ENCODE measurements at places on chromosomes 4 and X.

DNA sequence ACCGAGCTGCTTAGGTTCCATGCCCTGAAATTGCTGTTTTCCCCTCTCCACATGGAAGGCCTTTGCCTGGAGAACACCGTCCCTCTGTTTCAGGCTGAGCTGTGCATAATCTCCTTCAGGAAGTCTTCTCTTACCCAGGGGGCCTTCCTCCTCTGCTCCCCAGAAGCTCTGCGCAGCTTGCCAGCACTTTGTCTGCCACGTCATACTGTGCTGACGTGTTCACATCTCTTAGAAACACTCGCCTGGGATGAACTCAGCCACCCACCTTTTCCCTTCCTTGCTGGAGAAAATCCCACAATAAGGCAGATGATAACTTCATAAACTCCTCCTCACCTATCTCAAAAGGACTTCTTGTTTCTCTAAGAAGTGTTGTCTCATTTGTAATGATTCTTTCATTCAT is 110.7 kb downstream of the ARHGAP10 start:
- DNase-seq: no peak

DNA sequence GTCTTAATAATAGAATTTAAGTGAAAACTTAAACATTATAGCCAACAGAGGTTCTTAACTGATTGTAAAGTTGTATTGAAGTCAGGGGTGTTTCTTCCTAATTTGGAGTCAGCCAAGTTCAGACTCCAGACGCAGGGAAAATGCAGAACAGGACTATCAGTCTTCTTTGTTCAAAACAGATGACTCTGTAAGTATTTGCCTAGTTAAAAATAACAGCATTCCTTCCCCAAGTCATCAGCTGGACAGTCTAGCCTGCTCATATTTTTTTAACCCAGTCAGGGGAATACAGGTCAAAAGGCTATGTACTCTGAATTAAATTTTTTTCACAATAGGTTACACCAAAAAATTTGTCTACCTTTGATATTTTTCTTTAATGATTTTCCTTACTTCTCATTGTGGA is 73.8 kb upstream of the DCLK2 start:
- no peak for DNase-seq

- no peak for DNase-seq
Observed at GRCh38 chrX:133391111-133391510, 24.2 kb downstream of the GPC4 start.

DNA sequence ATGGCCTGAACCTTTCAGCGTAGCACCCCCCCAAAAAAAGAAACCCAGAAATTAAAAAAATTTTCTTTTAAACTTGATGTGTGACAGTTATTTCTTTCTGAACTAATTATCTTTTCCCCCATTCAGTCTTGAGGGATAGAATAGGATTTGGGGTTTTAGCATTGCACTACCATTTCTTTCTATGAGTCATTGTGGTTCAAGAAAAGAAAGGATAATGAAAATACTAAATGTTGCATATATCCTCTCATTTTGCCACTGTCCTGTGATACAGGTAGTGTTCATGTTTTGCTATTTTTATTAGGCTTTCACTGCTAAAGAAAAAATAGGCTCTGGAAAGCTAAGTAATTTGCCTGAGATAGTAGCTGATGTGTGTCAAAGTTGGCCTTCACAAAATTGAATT is 39.4 kb upstream of the DCK start:
- no peak for DNase-seq
